ENCODE measurements at places on chromosomes 16 and 17.

- no peak for DNase-seq
These were observed 226.5 kb upstream of the MPHOSPH6 start for GRCh38 chr16:82396509-82396908.

DNA sequence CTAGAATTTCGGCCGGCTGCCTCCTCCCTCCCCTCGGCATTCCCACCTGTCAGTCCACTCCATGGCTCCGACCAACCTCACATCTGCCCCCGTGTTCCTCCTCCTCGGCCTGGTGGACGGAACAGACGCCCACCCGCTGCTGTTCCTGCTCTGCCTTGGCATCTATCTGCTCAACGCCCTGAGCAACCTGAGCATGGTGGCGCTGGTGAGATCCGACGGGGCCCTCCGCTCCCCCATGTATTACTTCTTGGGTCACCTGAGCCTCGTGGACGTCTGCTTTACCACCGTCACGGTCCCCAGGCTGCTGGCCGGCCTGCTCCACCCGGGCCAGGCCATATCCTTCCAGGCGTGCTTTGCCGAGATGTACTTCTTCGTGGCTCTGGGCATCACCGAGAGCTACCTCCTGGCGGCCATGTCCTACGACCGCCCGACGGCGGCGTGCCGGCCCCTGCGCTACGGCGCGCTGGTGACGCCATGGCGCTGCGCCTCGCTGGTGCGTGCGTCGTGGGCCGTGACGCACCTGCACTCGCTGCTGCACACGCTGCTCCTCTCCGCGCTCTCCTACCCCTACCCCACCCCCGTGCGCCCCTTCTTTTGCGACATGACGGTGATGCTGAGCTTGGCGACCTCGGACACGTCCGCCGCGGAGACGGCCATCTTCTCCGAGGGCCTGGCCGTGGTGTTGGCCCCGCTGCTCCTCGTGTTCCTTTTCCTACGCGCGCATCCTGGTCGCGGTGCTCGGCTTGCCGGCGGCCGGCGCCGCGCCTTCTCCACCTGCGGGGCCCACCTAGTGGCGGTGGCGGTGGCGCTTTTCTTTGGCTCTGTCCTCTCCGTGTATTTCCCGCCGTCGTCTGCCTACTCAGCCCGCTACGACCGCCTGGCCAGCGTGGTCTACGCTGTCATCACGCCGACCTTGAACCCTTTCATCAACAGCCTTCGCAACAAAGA is at the start of gene OR3A2:
Gene OR3A2 (minus strand): TSS at position 440 of the 948 bp plus-strand sequence.
- DNase-seq = peak; percentile 1

DNA sequence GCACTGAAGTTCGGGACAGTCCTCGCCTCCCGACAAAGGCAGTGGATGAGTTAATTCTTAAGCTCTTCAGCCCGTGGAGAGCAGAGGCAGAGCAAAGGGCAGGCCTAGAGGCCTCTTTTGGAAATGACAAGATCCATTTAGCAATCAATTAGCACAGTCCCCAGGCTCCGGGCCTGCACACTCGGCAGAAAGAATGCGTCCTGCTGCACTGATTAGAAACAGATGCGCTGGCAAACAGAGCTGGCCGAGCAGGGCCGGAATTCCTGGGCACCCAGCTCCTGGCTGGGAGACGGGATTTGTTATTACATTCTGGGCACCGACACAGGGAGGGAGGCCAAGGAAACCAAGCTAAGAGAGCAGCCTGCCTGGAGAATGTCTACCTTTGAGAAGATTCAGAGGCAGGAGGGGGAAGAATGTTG is 162.9 kb downstream of the COPRS start:
- DNase-seq = no peak

DNA sequence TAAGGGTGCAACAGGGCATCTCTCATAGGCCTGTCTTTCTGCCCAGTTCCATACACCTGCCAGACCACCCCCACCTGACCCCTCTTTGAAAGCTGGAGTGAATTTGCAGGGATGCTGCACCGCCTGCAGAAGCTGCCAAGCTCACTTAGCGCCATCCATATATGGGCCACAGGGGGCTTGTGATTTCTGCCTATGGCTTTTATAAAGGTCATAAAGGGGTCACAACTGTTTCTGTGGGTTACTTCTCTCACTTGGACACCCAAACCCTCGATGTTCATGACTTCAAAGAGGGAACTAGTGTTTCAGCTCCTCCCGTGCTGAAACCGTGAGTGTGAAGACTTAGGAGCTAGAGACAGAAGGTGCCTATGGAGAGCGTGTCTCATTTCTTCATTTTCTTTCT is 23.9 kb upstream of the MEAK7 start:
- DNase-seq = no peak

DNA sequence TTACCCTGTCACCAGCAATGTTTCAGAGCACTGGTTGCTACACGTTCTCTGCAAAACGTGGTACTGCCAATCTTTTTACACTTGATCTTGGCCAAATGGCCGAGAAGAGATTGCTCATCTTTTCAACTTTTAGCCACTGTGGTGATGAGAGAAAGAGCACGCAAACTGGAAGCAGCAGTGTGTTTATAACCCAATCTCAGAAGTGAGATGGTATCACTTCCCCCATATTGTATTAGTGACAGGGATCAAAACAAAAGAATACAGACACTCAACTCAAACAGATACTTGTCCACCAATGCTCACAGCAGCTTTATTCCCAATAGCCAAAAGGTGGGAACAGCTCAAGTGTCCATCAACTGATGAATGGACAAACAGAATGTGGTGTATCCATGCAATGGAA is 72.1 kb upstream of the FA2H start:
- DNase-seq = no peak

DNA sequence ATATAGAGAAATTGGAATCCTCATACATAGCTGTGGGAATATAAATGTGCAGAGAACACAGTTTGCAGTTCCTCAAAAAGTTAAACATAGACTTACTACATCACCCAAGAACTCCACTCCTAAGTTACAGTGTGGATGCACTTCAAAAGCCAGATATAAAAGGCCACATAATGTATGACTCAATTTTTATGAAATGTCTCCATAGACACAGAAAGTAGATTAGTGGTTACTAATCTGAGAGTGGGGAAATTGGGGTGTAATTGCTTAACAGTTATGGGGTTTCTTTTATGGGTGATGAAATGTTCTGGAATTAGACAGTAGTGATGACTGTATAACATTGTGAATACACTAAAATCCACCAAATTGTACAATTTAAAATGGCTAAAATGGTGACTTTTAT is 60.9 kb downstream of the CACNG1 start:
- no peak for DNase-seq

DNA sequence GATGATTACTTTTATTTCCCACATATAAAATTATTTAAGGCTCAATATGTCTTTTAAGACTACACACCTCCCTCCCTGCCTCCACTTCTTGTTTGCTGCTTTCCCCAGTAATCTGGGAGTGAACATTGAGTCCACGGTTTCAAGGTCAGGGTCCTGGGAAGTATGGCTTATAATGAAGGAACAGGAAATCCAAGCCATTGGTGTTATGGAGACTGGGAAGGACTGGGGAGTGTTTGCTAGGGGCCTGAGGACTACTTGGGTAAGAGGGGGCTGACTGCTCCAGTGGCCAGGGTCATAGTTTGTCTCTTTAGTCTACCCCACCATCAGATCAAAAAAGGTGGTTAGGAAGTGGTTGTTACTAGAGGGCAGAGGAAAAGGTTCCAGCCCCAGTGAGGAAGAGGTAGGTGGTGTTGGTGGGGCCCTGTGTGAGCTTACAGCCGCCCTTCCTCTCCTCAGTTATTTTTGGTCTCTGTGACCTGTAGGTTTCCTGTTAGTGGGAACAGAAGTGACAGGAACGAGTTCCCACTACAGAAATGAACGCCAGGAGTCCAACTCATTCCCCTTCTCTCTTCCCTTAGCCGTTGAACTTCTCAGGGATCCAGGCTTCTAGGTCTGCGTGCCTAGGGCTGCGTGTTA is 742 bp upstream of the SLC16A13 start:
- DNase-seq = no peak

- DNase-seq = no peak
These were observed 26.6 kb downstream of the MXRA7 start for GRCh38 chr17:76683921-76684745.

Data from stimulated activated CD4-positive, alpha-beta T cell treated with anti-CD3 and anti-CD28 coated beads, Interleukin-15, amount 100 ng/mL, for 48 hours (primary cell).